ENCODE measurements at places on chromosomes 13 and 19. TPM values are rescaled to one million over a fixed set of nuclear protein-coding genes. Genes with fewer than 3 reads are reported as not detected.

DNA sequence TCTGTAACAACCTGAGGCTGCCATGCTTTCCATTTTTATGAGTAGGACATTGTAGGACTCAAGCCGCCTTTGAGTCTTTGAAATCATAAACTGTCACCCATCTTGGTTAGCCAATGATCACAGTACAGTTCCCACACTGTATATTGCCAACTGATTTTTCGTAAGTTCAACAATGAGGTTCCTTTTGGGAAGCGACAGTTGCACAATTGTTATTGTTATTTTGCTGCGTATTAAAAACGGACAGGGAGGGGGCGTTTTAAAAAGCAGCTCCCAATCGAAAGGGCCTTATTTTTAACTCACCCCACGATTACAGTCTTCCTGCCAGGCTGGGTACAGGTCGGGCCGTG lies 601 bp downstream of the SLC46A3 start:
- DNase-seq, result peak; percentile 26

GRCh38 chr13:99031832-99032231 lies 54.0 kb upstream of the DOCK9 start:
- DNase-seq, result no peak

GRCh38 chr19:9456018-9456689 lies 20.8 kb upstream of the ZNF266 start:
- DNase-seq, result peak; percentile 12

GRCh38 chr19:40139533-40140287 lies 49.0 kb upstream of the ZNF780A start:
- DNase-seq, result peak; percentile 51

- no peak for DNase-seq
Observed at GRCh38 chr19:58118979-58119733, 21.1 kb upstream of the ZSCAN18 start.

- no peak for DNase-seq
Observed at GRCh38 chr13:35874704-35875103, 256.5 kb downstream of the DCLK1 start.

GRCh38 chr13:43156916-43157315 lies 133.5 kb downstream of the DNAJC15 start:
- no peak for DNase-seq

DNA sequence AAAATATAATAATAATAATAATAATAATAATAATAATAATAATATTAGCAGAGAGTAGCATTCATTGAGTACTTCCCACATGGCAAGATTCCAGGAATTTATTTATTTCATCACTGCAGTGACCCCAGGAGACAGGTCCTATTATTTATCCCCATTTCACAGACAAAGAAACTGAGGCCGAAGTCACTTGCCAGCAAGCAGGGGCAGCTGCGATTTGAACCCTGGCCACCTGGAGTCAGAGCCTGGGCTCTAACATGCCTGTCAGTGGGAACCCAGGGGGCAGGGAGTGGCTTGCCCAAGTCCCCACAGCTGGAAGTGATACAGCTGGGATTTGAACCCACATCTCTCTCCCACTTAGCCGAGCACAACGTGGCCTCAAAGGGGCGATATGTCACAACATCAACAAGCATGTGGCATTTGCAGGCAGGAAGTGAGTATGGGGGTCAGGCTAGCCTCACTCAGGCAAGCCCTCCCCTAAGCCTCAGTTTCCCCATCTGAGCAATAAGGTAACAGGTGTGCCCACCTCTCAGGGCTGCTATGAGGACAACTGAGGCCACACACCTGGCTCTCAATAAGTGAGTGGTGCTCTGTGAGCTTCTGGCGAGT lies 2.9 kb downstream of the SHFL start:
- no peak for DNase-seq

- DNase-seq, result no peak
Observed at GRCh38 chr13:113635709-113636108, 22.3 kb downstream of the ATP4B start.

DNA sequence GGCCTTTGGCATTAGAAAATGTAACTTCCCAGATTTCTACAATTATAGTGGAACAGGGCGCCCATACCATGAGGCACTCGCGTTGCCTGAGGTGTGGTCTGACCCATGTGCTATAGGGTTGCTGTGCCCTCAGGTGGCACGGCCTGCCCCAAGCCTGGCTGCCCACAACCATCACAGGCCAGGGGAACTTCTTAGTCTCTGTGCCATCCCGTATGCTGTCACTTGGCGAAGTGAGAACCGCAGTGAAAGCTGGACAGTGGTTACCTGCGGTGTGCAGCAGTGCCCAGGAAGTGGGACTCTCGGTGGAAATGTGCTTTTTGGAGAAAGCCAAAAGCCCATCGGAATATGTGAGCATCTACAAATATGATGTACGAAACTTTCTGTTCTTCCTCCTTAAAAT lies 88.2 kb upstream of the GPR183 start:
- no peak for DNase-seq

DNA sequence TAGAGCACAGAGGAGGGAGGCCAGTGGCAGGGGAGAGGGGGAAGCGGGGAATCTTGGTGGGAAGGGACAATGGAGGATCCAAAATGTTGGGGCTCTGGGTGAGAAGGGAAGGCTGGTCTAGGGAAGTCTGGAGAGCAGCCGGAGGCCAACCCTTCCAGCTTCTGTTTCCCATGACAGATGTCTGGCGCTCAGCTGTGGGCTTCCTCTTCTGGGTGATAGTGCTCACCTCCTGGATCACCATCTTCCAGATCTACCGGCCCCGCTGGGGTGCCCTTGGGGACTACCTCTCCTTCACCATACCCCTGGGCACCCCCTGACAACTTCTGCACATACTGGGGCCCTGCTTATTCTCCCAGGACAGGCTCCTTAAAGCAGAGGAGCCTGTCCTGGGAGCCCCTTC lies 1.1 kb downstream of the PSENEN start:
- no peak for DNase-seq

DNA sequence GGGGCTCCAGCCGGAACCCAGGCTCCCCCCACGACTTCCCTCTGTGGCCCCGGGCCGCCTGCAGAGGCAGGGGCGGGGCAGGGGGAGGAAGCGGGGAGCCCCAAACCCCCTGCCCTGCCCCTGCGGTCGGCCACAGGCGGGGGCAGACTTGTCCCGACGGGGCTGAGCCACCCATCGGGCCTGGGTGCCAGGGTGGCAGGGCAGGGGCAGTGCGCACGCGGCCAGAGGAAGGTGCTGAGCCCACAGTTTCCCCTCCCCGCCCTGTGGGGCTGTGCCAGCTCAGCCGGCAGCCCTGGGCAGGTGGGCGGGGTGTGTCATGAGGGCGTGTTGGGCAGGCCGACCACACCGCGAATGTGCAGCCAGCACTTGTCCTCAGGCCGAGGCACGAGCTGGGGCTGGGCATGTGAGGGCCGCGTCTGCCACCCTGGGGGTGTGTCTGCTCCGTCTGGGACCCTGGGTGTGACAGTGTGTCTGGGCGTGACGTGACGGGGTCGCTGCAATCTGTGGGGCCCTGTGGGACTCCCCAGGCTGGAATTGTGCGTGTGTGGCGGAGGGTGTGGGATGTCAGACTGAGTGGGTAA lies 17.7 kb downstream of the CCDC97 start:
- peak; percentile 43 for DNase-seq

- DNase-seq, result peak; percentile 67
Observed at GRCh38 chr13:109148243-109148642, 518.8 kb downstream of the MYO16 start.

- no peak for DNase-seq
Observed at GRCh38 chr13:21075011-21075378, 13.6 kb upstream of the LATS2 start.

DNA sequence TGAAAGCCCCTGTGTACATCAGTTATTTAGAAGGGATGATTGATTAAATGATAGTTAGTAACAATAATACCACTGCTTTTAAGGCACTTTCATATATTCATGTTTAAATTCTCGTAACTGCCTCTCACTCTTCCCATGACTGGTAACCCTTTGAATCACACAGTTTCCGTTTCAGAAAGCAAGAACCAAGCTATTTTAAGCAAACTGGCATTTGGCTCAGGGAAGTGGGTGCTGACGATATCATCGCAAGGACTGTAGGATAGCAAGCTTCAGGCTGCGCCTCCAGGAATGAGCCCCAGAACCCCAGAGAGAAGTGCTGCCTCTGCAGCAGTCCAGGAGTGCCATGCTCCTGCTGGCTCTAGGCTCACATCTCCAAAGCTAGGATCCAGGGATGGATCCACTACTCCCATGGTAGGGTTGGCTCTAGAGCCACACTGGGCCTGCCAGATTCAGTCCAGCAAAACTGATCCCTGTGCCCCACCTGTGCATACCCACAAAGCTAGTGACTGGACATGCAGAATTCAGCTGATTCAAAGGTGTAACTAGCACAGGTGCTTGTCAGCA lies 313.5 kb downstream of the SLC7A1 start:
- DNase-seq, result no peak

- DNase-seq, result peak; percentile 56
Observed at GRCh38 chr13:101390461-101390860, 25.8 kb downstream of the NALCN start.

DNA sequence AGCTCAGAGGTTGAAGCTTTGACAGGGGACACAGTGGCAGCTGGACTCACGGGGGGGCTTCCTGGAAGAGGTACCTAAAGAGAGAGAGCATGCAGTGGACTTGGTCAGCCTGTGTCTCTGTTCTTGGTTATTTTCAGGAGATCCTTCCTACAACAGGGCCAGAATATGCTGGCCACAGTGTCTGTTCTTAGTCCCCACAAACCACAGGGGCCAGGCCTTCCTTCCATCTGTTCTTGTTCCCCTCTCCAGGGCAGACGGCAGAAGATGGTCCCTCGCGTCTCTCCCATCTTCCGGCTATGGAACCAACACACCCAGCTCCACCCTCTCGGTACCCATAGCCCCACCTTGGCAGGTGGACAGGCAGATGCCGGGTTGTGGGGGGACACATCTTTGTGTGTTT lies 24.8 kb downstream of the MAST3 start:
- no peak for DNase-seq

DNA sequence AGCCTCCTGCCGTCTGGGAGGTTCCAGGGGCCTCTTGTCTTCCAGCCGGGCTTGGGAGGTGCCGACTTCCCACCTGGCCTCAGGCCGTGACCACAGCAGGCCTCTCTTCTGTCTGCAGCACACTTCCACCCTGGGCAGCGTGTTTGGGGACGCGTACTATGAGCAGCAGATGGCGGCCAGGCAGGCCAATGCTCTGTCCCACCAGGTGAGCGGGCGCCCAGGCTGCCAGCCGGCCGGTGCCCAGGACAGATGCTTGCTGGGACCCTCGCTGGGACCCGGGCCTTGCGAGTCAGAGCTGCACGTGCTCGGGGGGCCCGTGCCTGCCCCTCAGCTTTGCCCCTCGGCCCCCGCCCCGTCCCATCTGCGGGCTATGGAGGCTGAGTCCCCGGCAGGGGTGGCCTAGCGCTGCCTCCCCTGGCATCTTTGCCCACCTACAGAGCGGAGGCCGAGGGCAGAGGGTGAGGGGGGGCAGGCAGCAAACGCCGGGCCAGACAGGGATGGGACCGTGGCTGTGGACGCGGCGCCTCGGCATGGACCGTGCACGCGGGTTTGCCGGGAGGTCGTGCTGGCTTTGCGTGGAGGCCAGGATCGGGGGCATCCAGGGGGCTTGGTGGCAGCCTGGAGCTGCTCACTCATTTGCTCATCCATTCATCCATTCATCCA lies 16.2 kb downstream of the COMP start:
- DNase-seq, result no peak

- DNase-seq, result no peak
Observed at GRCh38 chr19:1093330-1093729, 1.8 kb downstream of the POLR2E start.

- peak; percentile 26 for DNase-seq
Observed at GRCh38 chr19:10503002-10503789, at the start of gene KEAP1. KEAP1 (minus strand) TSS chr19:10503356; CDS start chr19:10500033, 3,323 bp downstream.

- no peak for DNase-seq
Observed at GRCh38 chr19:35851213-35852028, 883 bp downstream of the NPHS1 start.

DNA sequence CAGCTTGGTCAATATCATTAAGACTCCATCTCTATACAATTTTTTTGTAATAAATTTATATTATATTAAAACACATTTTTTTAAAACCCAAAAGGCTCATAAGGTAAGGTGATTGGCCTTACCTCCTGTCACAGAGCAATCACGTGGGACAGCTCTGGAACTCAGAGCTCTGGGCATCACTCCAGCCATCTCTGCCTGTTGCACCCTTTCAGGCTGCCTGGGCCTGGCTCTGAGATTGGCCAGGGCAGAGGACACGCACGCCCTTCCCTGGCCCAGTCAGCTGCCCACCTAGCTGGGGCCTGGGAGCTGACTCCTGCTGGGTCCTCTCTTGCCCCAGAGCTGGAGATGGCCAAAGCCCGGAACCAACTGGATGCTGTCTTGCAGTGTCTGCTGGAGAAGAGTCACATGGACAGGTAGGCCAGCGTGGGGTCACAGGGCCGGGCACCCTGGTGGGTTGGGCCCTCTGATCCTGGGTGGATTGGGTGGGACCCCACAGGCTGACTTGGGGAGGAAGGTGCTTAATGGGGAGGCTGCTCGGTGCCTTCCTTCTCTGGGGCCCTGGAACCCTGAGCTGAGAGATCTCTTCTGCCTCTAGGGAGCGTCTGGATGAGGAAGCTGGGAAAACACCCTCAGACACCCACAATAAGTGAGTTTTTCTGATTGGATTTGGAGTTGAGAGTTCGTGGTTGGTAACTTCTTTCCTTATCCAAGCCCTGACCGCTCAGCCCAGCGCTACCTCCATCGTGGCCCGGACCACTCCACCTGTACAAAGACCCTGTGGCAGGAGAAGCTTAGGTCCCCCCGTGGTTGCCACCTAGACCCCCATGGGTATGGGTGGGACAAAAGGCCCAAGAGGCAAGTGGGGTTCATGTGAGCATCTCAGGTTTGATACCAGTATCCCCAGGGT lies 3.7 kb downstream of the LIN37 start:
- no peak for DNase-seq

- no peak for DNase-seq
Observed at GRCh38 chr19:5154129-5154798, 185.4 kb downstream of the KDM4B start.

DNA sequence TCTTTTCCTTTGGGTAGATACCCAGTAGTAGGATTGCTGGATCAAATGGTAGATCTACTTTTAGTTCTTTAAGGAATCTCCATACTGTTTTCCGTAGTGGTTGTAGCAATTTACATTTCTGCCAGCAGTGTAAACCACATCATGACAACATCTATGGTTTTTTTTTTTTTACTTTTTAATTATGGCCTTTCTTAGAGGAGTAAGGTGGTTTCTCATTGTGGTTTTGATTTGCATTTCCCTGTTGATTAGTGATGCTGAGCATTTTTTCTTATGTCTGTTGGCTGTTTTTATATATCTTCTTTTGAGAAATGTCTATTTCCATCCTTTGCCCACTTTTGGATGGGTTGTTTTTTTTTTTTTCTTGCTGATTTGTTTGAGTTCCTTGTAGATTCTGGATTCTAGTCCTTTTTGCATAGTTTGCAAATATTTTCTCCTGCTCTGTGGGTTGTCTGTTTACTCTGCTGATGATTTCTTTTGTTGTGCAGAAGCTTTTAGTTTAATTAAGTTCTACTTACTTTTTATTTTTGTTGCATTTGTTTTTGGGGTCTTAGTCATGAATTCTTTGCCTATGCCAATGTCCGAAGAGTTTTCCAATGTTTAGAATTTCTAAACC lies 38.8 kb downstream of the TDRD3 start:
- DNase-seq, result no peak

- peak; percentile 58 for DNase-seq
Observed at GRCh38 chr19:18594096-18594823, 5.7 kb downstream of the REX1BD start.

Gene ZNF530
- 17.4 TPM for total RNA-seq

Gene ZNF665
- 8.2 TPM for total RNA-seq

Gene ZNF415
- total RNA-seq, result 4.8 TPM

Gene MIR17HG
- total RNA-seq, result 0.44 TPM

Gene ZNF345
- 0.96 TPM for total RNA-seq

Gene ZNF296
- total RNA-seq, result not detected

Gene SHISA2
- total RNA-seq, result 0.44 TPM

Data from M059J (cell line).